CD4-positive, alpha-beta T cell (primary cell): ENCODE measurements at places on chromosomes 11 and 22.

DNA sequence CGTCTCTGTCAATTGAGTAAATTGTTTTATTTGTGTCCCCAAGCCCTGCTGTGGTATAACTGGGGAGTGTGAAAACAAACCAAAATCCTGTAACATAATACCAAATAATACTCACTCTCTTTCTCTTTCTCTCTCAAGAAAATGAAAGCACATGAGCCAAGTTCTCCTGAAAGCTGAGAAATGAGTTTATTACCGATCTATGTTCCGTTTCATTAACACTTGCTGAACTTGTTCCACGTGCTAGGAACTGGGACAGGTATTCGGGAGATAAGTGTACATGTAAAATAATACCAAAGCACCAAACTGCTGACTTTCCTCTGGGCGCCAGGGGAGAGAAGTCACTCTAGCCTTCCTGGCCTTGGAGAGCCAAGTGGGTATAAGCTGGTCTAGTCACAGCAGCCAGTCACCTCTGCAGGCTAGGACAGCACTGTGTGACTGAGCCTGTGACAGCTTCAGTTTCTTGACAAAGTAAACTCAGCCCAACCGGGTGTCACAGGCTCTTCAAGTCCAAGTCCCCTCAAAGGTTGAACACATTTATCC, 23.1 kb downstream of the CD6 start:
- DNase-seq = peak; percentile 50

GRCh38 chr11:127233998-127234397, 233.4 kb upstream of the KIRREL3 start:
- DNase-seq = no peak

DNA sequence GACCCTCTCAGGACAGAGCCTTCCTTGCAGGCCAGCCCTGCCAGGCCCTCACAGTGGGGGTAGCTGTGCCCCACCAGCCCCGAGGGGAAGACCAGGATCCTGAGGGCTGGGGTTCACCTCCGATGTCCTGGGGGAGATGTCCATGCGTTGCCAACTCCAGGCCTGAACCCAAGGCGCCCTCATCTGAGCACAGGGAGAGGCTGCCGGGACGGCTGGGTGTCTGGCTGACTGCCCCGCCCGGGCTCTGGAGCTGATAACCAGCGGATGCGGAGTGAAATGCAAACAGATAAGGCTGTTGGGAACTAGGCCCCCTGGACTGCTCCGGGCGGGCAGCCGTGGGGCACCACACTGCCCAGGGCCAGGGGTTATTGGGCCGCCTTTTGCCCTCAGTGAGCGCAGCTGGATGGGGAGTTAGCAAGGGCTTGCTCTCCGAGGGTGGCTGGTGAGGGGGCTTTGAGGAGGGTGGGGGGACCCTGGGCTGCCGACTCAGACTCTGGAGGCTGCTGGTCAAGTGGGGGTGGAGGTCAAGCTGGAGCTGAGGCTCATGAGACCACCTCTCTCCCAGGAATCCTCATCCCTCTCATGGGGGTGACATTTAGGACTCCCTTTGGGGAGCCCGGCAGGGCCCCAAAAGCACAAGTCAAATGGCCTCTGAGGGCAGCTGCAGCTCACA, 5.6 kb upstream of the MUC6 start:
- DNase-seq = no peak

- no peak for DNase-seq
These were observed 80.1 kb downstream of the EMSY start for GRCh38 chr11:76524919-76525318.

DNA sequence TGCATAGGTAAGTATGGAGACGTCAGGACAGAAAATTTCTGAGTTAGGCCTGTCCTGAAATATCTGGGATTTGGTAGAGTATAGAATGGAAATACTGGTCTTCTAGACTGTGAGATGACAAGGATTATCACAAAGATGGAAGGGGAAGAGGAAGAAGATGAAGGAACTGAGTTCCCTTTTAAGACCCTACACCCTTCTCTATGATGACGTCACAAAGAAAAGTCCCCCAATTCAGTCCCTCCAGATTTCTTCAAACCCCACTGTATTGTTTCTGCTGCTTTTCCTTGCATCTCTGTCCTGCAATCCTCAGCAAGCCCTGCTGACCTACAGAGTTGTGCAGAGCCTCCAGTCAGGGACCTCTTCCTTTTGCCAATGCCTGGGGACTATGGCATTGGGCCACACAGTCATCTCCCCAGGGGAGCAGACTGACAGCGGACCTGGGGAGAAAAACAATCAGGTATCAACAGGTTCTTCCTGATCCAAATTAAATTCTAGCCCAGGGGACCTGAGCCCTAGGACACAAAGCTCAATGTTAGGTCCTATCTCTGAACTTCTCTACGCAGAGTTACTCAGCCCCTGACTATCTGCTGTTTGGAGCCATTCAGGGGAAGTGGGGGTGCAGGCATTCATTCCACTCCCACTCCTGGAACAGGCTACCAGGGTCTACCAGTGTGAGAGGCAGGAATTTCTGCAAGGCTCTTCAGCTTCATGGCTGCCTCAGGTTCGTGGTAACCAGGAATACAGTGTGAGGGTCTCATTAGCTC, 49.2 kb upstream of the POU2AF1 start:
- no peak for DNase-seq

- DNase-seq = no peak
These were observed 3.2 kb upstream of the PLA2G3 start for GRCh38 chr22:31143537-31143936.

- no peak for DNase-seq
These were observed 191.5 kb downstream of the MAML2 start for GRCh38 chr11:96151501-96151900.

GRCh38 chr11:60925868-60926267, 1.6 kb downstream of the TMEM132A start:
- DNase-seq = peak; percentile 52
